Activated T-helper 9 cell treated with anti-CD3 and anti-CD28 coated beads, Interleukin-2, amount 50 U/mL, for 16 hours (primary cell): ENCODE measurements at places on chromosomes 7 and 10.

- DNase-seq = no peak
Observed at GRCh38 chr10:48691812-48692528, 7.3 kb downstream of the WDFY4 start.

GRCh38 chr10:80126876-80127275, 5.7 kb upstream of the PLAC9 start:
- DNase-seq = no peak

DNA sequence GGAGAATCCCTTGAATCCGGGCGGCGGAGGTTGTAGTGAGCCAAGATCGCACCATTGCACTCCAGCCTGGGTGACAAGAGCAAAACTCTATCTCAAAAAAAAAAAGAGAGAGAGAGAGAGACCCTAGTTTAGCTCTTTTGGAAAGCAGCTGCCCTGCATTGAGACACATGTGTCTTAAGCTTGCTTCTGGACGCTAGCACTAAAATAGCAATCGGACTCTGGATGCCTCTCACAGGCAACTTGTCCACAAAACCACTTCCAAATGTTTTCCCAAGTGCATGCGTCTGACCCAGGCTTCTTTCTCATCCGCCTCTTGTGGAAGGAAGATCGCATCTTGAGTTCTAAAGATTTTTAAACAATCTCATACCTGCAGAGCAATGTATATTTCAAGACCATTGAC, 182.7 kb downstream of the CUX1 start:
- no peak for DNase-seq

DNA sequence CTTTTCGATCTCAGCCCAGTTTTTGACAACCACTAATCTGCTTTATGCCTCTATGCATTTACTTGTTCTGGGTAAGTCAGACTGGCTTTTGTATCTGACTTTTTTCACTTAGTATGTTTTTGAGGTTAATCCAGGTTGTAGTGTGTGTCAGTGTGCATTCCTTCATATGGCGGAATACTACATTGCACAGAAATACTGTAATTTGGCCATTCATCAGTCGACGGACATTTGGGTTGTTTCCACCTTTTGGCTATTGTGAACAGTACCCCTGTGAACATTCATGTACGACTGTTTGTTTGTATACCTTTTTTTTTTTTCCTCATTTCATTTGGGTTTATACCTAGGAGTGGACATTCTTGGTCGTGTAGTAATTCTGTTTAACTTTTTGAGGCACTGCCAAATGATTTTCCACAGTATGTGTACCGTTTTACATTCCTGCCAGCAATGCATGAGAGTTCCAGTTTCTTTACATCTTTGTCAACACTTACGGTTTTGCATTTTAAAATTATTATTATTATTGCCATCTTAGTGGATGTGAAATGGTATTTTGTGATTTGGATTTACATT, 57.4 kb downstream of the MKLN1 start:
- DNase-seq = no peak

DNA sequence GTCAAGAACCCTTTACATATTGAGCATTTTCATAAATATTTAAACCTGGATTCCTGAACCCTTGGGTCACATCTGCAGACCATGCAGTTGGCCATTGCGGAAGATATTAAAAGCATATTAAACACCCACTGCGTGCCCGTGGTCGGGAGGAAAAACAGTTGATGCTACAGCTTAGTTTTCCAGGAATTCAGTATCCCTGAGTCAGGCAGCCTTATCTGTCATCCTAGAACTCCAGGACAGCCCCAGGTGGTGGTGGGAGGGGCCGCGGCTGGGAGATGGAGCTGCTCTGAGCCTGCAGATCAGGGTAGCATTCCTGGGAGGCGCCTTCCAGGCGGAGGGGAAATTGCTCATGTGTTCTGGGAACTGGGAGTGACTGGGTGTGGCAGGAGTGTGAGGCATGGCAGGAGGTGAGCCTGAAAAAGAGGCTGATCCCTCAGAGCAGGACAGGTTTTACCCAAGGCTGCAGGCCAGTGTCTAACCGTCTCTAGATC, 222.9 kb upstream of the SH2B2 start:
- DNase-seq = no peak

DNA sequence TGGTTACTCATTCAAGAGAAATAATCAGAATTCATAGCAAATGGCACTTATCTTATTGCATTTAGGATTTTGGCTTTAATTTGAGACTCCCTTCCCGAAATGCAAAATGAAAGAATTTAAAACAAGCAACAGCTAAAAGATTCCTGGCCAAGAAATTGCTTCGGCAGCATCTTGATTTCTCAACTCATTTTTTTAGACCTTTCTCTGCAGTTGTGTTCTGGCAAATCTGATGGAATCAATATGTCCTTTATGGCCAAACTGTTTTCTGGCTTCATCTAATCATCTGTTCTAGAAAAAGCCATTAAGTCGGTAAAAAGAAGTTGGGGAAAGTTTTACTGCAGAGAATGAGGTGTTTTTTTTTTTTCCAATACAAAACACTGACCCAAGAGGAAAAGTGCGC, 172.1 kb downstream of the SLC16A9 start:
- DNase-seq = no peak

GRCh38 chr7:150715293-150715692, 1.1 kb upstream of the GIMAP1 start:
- no peak for DNase-seq

- no peak for DNase-seq
Observed at GRCh38 chr7:135490783-135491182, 19.1 kb downstream of the CNOT4 start.

- no peak for DNase-seq
Observed at GRCh38 chr7:81500631-81501030, 269.2 kb downstream of the HGF start.

DNA sequence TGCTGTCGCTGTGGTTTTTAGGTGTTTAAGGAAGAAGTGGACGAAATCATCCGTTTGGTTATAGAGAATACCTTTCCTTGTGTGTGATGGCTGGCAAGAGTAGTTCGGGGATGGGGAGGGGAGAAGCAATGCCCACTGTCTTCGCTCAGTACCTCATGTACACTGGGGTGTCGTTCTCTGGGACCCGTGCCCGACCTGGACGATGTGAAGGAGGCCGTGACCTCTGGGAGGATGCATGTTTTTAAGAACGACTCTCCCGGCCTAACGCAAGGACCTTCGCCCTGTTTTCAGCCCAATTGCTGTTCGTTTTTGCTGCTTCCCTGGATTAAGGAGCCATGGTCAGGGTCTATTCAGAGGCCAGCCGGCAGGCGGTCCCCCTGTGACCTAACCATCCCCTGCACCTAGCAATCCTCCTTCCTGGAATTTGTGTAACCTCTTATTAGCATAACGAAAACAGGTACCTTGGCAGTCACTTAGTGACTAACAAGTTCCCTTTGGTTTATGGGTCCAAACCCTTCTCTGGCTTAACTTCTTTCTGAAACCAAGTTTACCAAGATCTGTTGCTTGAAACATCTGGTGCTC, 1.3 kb downstream of the NFE2L3 start:
- DNase-seq = no peak

- DNase-seq = no peak
Observed at GRCh38 chr10:58734116-58734515, 221.4 kb downstream of the BICC1 start.

GRCh38 chr7:140810385-140810784, 113.9 kb downstream of the NDUFB2 start:
- DNase-seq = no peak

GRCh38 chr10:113739577-113739976, 11.9 kb upstream of the PLEKHS1 start:
- no peak for DNase-seq

DNA sequence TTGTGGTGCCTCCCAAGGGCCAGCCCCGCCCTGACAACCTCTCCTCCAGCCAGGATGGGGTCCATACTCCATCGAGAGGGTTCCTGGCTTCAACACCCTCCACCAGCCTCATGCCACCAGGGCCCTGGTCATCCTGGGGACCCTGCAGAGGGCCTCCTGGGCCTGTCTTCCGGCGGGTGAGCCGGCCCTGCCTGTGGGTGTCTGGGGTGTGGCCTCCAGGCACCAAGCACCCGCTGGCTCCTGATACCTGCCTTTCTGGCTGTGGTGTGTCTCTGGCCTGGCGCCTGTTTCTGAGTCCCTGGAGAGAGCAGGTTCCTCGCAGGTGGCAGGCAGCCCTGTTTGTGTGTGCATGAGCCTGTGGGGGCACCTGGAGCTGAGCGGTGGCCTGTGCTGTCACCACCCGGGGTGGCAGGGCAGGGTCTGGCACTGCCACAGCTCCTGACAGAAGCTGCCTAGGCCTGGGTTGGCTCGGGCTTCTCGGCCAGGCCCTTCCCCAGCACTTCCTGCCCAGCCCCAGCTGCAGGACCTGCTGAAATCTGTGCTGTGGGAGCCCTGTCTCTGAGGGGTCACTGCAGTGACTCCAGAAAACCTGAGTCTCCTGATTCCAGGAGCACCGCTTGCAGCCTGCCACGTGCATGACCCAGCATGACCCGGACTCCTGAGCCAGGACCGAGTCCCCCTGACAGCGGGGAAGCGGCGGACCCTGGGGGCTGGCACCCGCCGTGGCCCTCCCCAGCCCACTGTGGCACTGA, 18.4 kb downstream of the ADAM8 start:
- no peak for DNase-seq

DNA sequence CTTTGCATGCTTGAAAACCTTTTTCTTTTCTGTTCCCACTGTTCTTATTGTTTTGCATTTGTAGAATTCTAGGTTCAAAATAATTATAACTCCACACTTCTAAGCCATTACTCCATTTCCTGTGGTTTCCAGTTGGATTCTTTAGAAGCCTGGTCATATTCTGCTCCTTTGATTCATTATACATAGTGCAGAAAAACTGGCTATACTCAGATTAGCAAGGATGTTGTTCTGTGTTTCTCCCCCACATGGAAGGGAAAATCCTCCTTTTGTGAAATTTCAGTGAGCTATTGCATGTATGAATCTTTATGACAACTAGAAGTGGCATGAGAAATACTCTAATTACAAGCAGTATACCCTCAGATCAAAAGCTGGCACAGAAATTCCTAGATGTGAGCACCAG, 79.5 kb downstream of the SLC13A1 start:
- no peak for DNase-seq

- no peak for DNase-seq
Observed at GRCh38 chr10:12961416-12962205, 39.9 kb downstream of the CCDC3 start.

GRCh38 chr7:141072548-141073172, 1.2 kb upstream of the TMEM178B start:
- no peak for DNase-seq

- no peak for DNase-seq
Observed at GRCh38 chr10:79202188-79203013, 133.6 kb downstream of the ZMIZ1 start.

DNA sequence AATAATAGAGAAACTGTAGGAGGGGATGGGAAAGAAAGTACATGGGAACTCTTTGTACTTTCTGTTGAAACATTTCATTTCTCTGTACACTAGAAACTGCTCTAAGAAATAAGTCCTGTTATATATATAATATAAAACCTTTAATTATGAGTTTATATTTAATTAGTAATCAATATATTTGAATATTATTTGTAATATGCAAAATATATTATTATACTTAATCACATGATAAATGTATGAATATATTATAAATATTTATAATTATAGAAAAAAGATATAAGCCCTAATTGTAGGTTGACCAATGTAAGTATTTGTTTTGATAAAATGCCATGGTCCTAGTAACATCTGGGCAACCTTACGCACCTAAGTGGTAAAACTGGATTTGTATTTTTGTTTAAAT, 51.0 kb downstream of the GNAT3 start:
- DNase-seq = no peak
